Activated naive CD8-positive, alpha-beta T cell treated with anti-CD3 and anti-CD28 coated beads, Interleukin-2, amount 50 U/mL, for 16 hours (primary cell): ENCODE measurements at places on chromosomes 13 and 19.

DNA sequence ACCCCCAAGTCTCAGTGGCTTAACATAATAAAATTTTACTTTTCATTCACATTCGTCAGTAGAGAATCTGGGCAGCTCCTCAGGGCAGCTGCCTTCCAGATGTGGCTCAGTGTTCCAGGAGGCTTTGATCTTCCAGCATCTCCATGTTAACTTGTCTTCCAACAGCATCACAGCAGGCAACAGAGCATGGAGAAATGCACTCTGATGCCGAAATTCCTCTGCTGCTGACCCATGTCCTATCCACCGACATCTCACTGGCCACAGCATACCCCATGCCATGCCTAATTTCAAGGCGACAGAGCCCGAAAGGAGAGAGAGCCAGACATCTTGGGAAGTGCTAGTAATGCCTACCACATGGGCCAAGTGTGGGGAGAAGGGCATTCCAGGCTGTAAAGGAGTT lies 64.9 kb upstream of the MEDAG start:
- DNase-seq = no peak

- no peak for DNase-seq
Observed at GRCh38 chr19:34457446-34457845, 24.1 kb upstream of the WTIP start.

GRCh38 chr19:41476583-41476982 lies 33.6 kb downstream of the ERICH4 start:
- no peak for DNase-seq

DNA sequence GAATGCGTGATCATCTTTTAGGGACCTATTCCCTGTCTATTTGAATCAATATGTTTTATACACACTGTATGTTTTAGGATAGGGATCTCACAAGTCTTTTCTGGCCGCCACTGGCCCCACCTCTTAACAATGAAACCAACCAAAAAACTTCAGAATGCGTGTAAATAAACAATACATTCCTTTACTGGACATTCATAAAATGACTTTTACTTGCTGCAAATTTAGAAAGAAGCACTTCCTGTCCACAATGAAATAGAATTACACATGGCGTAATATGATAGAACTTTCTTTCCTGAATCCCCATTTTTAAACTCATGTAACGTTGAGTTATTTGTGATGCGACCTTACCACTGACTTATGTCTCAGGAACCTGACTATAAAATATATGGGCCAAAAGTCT lies 233.6 kb downstream of the SLITRK6 start:
- DNase-seq = no peak

DNA sequence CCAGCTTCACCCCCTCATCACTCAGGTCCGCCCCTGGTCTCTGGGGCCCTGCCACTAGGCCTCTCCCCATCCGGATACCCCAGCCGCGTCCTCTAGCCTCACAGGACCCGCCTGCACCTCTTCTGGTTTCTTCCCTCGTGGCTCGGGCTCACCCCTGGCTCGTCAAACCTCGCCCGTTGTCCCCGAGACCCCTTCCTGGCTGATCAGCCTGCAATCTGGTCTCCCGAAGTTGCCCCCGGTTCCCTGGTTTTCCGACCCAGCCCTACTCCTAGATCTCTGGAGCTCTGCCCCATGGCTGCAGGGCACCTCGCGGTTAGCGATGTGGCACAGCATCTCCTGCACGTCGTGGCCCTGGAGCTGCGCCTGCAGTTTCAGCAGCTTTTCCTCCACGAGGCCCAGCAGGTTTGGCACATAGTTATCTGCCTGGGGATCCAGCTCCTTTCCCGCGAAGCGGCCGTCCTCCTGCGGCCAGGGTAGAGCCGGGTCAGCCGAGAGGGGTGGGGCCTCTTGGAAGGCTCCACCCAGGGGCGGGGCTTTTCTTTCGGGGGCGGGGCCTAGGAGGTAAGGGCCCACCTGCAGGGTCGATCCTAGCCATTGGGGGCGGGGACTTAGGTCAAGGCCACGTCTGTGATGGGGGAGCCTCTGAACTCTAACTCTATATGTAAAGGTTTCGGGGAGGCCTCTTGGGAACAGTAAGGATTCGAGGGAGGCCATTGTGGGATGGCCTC lies 2.4 kb upstream of the RGL3 start:
- no peak for DNase-seq

DNA sequence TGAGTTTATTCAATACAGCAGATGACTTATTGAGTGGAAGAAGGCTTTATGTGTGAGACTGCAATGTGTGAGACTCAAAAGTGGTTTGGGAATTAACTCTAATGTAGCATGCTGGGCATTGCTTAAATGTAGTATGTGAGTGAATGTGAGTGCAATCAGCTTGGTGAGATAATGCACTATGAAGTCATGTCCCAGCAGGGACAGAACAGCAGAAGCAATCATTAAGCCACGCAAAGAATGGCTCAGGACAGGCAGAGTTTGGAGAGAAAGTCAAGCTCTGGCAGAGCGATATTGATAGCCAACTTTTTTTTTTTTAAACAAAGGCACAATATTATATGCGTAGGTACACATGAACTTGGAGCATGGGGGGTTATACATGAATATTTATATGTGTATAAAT lies 597.7 kb downstream of the GPC6 start:
- no peak for DNase-seq

DNA sequence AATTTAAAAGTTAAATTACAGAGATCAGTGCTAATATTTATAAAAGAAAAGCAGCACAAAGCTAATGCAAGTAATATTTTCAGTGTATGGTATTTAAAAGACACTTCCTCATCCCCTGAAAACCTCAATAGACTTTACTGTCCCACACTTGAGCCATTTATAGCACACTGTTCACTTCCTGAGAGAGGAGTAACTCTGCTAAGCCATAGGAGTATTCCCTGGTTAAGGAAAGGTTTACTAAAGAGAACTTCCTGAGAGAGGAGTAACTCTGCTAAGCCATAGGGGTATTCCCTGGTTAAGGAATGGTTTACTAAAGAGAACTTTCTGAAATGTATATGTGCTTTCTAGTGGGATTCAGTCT lies 159.4 kb downstream of the NHLRC3 start:
- no peak for DNase-seq

- DNase-seq = no peak
Observed at GRCh38 chr19:39017646-39018045, 14.7 kb downstream of the FBXO27 start.

GRCh38 chr13:51802631-51803418 lies 1.1 kb downstream of the DHRS12 start:
- DNase-seq = no peak

- no peak for DNase-seq
Observed at GRCh38 chr13:99132295-99132835, 68.3 kb upstream of the UBAC2 start.

DNA sequence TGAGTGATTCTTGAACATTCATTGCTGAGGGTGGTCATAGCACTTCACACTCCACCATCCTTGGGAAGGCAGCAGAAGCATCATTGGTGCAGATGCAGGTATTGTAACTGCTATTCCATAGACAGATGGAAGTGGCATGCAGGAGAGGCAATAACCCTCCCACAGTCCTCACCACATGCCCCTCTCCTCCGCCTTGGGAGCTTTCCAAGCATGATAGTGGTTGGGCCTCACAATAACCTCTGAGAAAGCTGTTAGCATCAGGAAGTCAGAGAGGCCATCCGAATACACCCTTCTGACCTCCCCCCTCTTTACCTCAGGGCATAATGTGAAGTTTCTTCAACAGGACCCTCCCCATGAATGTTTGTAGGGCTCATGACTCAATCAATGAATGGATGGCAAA lies 177.9 kb downstream of the KATNAL1 start:
- DNase-seq = no peak

DNA sequence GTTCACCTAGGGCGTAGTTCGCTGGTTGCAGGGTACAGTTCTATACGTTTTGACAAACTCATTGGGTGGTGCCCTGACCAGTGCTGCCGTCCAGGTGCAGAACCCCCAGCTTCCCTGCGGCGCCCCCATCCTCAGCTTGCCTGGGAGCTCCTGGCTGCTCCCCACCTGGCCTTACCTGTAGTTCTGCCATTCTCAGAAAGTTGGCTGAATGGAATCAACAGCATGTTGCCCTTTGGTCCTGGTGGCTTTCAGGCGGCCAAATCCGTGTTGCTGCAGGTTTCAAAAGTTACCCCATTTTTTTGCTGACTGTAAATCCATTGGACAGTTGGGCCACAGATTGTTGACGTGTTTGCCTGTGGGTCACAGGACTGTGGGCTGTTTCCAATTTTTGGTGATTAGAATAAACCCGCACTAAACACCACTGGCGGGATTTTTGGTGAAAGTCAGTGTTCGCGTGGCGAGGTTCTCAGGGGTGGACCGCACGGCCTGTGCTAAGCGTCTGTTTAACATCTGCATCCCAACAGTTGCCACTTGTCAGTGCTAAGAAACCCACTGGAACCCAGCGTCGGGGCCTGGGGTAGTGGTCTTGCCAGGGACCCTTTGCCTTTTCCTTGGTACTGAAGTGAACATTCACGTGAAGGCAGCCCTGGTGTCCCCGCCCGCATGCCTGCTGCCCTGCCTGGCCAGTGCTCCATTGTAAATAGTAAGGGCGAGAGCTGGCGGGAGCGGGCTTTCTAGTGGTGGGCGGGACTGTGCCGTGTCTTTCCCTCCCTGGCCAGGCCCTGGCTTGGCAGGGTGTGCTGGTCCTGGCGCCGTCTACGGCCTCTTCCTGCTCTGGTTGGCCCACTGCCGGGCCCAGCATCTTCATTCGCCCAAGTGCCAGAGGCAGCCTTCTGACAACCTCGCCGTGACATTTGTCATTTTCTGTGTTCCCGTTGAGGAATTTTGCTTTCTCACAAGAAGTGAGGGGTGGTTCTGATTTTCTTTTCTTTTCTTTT lies 3.3 kb downstream of the DOT1L start:
- DNase-seq = no peak

DNA sequence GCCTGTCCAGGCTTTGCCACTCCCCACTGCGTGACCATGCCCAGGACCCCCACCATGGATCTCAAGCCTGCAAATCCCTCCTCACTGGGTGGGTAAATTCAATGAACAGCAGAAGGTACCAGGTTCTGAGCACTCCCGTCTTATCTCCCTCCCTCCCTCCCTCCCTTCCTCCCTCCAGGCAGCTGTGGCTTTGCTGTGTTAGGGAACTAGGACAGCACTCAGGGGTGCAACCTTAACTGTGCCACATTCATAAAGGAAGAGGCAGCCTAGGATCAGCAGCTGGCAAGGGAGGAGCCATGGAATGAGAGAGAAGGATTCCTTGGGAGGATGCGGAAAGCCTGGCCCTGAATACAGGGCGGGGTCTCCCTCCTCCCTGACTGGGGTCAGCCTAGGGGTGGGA lies 5.6 kb downstream of the CEACAM4 start:
- no peak for DNase-seq
